ENCODE measurements at places on chromosomes 7 and 10. TPM values are rescaled to one million over a fixed set of nuclear protein-coding genes. Genes with fewer than 3 reads are reported as not detected.

Gene NAT16
- total RNA-seq = not detected

GRCh38 chr7:141045126-141045841 is 28.6 kb upstream of the TMEM178B start:
- H3K27me3 ChIP-seq = no peaks in the 10 kb centered on the region
- no peak for DNase-seq
- H3K4me1 ChIP-seq = no peaks in the 10 kb centered on the region
- no peak overlapping the region for H3K4me3 ChIP-seq

Gene CROT
- 11.9 TPM for total RNA-seq

Gene TMEM178B
- 0.82 TPM for total RNA-seq

DNA sequence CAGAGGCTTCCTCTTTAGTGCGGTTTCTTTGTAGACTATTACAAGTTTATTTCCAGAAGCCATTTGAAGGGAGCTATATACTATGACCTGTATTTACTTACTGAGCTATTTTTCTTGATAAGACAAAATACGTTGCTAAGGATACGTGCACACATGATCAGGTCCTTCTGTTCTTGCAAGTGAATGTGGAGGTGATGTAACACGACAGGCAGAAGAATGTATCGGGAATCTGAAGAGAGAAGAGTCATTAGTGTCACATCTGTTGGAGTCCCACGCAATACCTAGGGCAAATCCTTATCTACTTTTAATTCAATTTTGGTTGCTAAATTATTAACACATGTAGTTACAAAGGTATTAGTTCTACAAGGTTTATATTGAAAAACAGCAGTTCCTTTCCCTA is 284.6 kb upstream of the IMMP2L start:
- H3K27me3 ChIP-seq = no peaks in the 10 kb centered on the region
- no peak overlapping the region for H3K4me3 ChIP-seq
- H3K36me3 ChIP-seq = no peaks in the 10 kb centered on the region
- no peak for DNase-seq

DNA sequence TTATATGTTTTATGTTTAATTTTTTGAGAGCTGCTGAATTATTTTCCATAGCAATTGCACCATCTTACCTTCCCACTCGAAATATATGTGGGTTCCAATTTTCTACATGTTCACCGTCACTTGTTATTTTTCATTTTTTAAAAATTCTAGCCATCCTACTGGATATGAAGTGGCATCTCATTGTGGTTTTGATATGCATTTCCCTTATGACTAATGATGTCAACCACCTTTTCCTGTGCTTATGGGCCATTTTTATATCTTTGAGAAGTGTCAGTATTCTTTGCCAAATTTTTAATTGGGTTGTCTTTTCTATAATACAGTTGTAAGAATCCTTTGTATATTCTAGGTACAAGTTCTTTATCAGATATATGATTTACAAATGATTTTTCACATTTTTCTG is 27.8 kb downstream of the NHLRC2 start:
- H3K4me3 ChIP-seq = no peak overlapping the region
- peaks cover 2% of the 10 kb centered on the region for H3K36me3 ChIP-seq
- no peak overlapping the region for H3K27ac ChIP-seq
- no peak for DNase-seq

GRCh38 chr7:2807845-2808772 is 36.0 kb downstream of the GNA12 start:
- no peak for DNase-seq
- no peaks in the 10 kb centered on the region for H3K36me3 ChIP-seq
- no peaks in the 10 kb centered on the region for H3K27me3 ChIP-seq
- H3K4me3 ChIP-seq = no peak overlapping the region
- no peak overlapping the region for H3K27ac ChIP-seq

GRCh38 chr10:74842301-74842954 is 16.0 kb downstream of the KAT6B start:
- H3K4me1 ChIP-seq = no peaks in the 10 kb centered on the region
- no peak for DNase-seq
- no peaks in the 10 kb centered on the region for H3K36me3 ChIP-seq
- no peak overlapping the region for H3K27ac ChIP-seq
- H3K4me3 ChIP-seq = no peak overlapping the region

Gene UCN3
- total RNA-seq = 1.6 TPM

DNA sequence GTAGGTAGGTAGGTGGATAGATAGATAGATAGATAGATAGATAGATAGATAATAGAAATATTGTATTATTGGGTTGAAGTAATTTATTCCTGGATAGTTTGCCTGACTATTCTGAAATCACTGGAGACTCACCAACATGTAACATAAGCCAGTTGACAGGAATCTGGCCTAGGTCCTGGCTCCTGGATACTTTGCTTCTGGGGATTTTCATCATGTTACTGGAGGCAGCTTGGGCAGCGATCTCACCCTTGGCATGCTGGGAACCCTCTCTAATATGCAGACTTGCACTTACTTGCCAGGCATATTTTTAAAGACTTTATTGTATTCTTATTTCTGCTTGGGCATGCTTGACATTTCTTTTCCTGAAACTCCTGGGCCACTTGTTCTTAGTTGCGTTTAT is 709.1 kb upstream of the FZD8 start:
- H3K4me3 ChIP-seq = no peak overlapping the region
- no peaks in the 10 kb centered on the region for H3K4me1 ChIP-seq
- H3K27me3 ChIP-seq = no peaks in the 10 kb centered on the region

- no peak overlapping the region for H3K4me3 ChIP-seq
- no peak for DNase-seq
- no peak overlapping the region for H3K27ac ChIP-seq
Observed at GRCh38 chr10:10397906-10398305, 619.8 kb upstream of the CELF2 start.

DNA sequence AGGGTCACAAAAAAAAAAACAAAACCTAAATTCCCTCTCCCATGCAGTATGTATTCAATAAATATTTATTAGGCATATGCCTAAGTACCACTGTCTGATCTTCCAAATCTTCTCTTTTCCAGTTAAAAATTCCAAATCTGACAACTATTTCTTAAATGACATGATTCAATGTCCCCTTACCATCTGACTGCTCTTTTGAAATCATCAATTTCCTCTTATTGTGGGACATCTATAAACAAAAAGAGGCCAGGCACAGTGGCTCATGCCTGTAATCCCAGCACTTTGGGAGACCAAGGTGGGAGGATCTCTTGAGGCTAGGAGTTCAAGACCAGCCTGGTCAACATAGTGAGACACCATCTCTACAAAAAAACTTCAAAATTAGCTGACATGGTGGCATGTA is 103.5 kb downstream of the TBXAS1 start:
- no peak overlapping the region for H3K4me3 ChIP-seq
- H3K4me1 ChIP-seq = no peaks in the 10 kb centered on the region
- H3K36me3 ChIP-seq = no peaks in the 10 kb centered on the region
- H3K27ac ChIP-seq = no peak overlapping the region

Gene FZD8
- total RNA-seq = 8.6 TPM

Gene ITIH2
- not detected for total RNA-seq

- no peaks in the 10 kb centered on the region for H3K4me1 ChIP-seq
- no peak for DNase-seq
- no peaks in the 10 kb centered on the region for H3K36me3 ChIP-seq
- H3K4me3 ChIP-seq = no peak overlapping the region
Observed at GRCh38 chr7:118476036-118476435, 251.5 kb downstream of the ANKRD7 start.
